Fibroblast of skin of right quadriceps (primary cell): ENCODE measurements at places on chromosomes 16 and 17.

GRCh38 chr17:44187131-44187899 is 543 bp downstream of the TMUB2 start:
- DNase-seq, result peak; percentile 30

DNA sequence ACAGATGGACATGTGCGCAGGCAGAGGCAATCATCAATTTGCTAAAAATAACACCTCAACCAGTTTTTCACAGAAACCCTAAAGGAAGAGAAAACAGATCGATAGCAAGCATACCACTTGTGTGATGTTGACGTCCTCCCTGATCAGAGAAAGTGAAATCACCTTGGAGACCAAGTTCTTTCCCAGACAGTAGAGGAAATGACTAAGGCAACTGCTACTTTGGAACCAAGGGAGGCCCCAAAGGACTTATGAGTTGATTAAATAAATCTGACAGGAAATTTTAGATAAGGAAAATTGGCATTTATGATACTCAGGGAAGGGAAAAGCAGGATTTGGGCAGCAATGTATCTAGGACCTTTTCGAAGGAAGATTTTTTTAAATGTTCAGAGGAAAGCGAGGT is 267.1 kb upstream of the ASIC2 start:
- DNase-seq, result peak; percentile 53

- DNase-seq, result peak; percentile 71
These were observed at the start of gene MPP2 for GRCh38 chr17:43907425-43907981. Gene MPP2 (minus strand): TSS chr17:43907536. CDS start chr17:43904460, 3,076 bp downstream.

GRCh38 chr17:30188211-30188939 is 47.1 kb downstream of the SLC6A4 start:
- DNase-seq, result no peak

GRCh38 chr17:79246225-79247190 is 171.9 kb downstream of the ENGASE start:
- no peak for DNase-seq

DNA sequence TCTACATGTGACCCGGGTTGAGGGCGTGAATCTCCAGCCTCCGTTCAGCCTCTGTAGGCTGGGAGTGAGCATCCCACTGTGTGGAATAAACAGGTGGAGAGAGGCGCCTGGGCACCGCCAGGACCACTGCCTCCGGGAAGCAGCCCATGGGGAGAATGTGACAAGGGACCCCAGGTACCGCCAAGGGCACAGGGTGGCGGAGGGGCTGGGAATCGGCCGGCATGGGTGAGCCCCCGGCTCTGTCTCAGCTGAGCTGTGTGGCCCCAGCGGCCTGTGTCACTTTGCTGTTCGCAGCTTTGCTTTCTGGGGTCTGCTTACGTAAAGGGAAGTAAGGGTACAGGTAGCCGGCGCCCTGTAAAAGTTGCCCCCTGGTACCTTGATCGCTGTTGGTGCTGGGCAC is 11.5 kb downstream of the GSE1 start:
- DNase-seq, result no peak

- DNase-seq, result peak; percentile 51
These were observed 267.1 kb upstream of the MYOCD start for GRCh38 chr17:12398441-12399051.
